ENCODE measurements at places on chromosomes 12 and 14. TPM values are rescaled to one million over a fixed set of nuclear protein-coding genes. Genes with fewer than 3 reads are reported as not detected.

GRCh38 chr12:111732786-111733185, 33.9 kb upstream of the ALDH2 start:
- no peak for DNase-seq
- H3K4me1 ChIP-seq, result no peaks in the 10 kb centered on the region
- H3K27me3 ChIP-seq, result no peaks in the 10 kb centered on the region
- no peak overlapping the region for H3K4me3 ChIP-seq

- no peaks in the 10 kb centered on the region for H3K4me1 ChIP-seq
- no peaks in the 10 kb centered on the region for H3K27me3 ChIP-seq
- no peak overlapping the region for H3K4me3 ChIP-seq
- H3K27ac ChIP-seq, result no peak overlapping the region
- DNase-seq, result no peak
Observed at GRCh38 chr14:104341532-104342434, 203.4 kb downstream of the KIF26A start.

DNA sequence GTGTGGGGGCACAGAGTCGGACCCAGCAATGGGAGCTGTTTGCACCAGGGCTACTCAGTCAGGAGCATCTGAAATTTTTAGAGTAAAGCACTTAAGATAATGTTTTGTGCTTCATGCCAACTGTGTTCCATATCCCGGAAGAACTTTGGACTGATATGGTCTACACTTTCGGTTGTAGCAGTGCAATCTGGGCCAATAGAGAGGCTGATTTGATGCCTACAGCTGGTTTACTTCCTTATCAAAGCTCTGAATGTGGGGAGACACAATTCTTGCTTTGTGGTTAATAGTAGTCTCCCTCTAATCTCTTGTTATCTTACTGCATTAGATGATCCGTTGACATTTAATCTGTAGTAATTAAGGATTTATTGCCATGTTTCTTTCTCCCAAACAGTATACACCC, 7.8 kb upstream of the VDR start:
- H3K27ac ChIP-seq, result no peak overlapping the region
- peaks cover 6% of the 10 kb centered on the region for H3K27me3 ChIP-seq
- no peaks in the 10 kb centered on the region for H3K36me3 ChIP-seq
- H3K4me3 ChIP-seq, result no peak overlapping the region
- DNase-seq, result no peak

The CLMN gene
- 4.7 TPM for total RNA-seq
